RCC 7860 (cell line): ENCODE measurements at places on chromosomes 4 and X.

GRCh38 chr4:87073199-87074120, 138.6 kb downstream of the AFF1 start:
- peak; percentile 42 for DNase-seq

DNA sequence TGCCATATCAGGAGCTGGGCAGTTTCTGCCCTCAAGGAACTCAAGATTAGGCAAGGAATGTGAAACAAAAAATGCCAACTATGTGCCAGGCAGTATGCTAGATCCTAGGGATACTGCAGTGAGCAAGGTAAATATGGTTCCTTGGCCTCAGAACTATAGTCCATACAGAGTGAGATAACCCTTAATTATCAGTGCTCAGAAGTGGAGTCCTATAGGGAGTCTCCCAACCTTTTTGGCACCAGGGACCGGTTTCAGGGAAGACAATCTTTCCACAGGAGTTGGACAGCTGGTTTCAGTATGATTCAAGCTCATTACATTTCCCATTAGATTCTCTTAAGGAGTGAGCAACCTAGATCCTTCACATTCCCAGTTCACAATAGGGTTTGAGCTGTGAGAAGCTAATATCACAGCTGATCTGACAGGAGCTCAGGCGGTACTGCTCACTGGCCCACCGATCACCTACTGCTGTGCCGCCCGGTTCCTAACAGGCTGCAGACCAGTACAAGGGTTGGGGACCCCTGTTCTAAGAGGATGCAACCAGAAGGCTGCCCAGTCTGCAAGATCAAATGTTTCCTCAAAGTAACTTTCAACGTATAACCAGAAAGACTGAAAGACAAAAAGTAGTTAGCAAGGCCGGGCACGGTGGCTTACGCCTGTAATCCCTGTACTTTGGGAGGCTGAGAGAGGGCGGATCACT, 1.7 kb upstream of the SRP72 start:
- no peak for DNase-seq

GRCh38 chrX:53354669-53355068, 67.8 kb downstream of the SMC1A start:
- no peak for DNase-seq

GRCh38 chr4:121712001-121712651, 15.3 kb upstream of the ANXA5 start:
- DNase-seq: no peak

DNA sequence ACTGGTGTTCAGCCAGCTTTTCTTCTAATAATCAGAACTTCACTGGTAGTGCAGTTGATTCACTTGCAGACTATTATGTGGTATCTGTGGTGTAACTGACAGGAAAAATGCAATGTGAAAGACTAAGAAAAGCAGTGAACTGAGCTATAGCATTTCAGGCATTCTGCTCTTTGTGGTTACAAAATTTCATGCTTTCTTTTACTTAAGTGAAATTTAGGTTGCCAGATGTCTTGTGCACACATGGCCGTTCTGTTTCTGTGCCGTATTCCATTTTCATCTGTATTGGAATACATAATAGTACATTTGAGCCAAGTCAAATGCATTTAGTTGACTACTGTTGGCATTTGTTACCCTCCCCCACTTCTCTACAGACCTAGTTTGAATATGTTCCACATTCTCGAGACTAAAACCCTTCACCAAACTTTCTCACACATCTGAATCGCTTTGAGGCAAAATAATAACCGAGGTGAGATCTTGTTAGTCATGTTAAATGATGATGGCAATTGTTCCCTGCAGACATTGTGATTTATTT, 8.2 kb downstream of the RTL3 start:
- peak; percentile 72 for DNase-seq

- DNase-seq: no peak
These were observed 219.7 kb downstream of the PALLD start for GRCh38 chr4:168716406-168717129.

DNA sequence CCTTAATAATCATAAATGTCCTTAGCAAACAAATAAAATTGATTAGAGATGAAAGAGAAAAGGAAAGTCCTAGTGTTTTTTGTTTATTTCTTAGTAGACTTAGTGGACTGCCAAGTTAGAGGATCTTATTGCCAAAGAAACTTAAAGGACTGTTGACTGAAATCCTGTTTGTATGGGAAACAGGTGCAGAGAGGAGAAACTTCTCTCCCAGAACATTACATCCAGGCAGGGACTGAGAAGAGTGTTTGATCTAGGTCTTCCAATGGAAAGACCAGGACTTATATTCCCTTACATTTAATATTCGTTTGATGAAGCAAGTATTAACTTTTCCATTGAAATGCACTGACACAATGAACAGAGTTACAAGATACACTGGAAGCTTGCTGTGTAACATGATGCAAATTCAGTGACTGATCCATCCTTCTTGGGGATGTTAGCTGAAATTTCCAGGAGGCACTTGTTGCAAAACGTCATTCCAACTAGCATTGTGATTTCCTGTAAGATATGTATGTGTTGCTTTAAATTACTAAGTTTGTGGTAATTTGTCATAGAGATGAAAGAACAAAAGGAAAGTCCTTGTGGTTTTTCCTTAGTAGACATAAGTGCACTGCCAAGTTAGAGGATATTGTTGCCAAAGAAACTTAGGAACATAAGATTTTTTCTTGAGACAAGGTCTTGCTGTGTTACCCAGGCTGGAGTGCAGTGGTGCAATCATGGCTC, 505.6 kb downstream of the STIM2 start:
- DNase-seq: no peak

- peak; percentile 17 for DNase-seq
These were observed 48.6 kb downstream of the MAGEA9 start for GRCh38 chrX:149830192-149830873.

- DNase-seq: no peak
These were observed 103.9 kb downstream of the MAML3 start for GRCh38 chr4:140049849-140050637.

DNA sequence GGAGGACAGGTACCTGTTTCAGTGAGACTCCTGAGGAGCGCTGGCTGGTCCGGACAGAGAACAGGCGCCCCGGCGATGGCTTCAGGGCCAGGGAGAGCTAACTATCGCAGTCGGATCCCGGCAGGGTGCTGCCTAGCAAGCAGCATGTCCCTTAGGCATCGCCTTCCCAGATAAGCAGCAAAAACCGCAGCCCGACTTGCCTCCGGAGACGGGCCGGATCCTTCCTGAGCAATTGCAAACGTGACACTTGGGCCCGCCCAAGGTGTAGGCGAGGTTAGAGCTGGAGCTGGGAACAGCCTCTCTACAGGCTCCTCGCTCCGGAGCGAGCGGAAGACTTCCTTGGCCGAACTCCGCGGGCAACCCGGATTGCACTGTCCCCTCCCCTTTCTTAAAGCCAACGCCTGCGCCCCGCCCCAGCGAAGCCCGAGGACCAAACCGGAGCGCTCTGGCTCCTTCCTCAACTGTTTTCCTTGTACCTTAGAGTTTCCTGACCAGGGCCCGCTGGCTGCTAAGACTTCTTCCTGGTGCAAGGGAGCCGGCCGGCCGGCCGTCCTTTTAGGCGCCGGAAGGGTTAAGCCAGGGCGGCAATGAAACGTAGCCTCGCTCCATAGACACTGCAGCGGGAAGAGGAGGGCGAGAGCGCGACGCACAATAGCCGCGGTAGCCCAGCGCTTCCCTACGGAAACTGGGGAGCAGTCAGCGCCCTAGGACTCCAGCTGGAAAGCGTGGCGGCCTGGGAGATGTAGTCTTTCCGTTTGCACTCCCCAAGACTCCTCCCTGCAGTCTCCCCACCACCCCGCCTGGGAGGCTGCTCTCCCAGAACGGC, at the start of gene OPHN1:
Gene OPHN1 (minus strand): TSS at position 341 of the 826 bp plus-strand sequence. CDS start 475 bp downstream, outside the sequence.
- peak; percentile 71 for DNase-seq

DNA sequence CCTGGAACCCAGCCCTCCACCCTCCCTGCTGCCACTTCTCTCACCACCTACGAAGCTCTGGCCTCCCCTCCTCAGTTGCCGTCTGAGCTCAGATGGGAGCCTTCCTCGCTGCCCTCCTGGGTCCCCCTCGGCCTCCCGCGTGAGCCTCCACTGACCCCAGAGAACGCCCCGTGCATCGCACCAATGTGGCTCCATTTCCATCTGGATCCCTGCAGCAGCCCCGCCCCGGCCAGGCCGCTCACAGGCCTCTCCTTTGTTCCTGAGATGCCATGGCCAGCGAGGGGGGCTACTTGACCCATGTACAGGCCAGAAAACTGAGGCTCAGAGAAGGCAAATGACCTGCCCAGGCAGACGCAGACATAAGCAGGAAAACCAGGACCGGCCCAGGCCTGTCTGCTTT, 242.4 kb upstream of the PSAPL1 start:
- DNase-seq: no peak

DNA sequence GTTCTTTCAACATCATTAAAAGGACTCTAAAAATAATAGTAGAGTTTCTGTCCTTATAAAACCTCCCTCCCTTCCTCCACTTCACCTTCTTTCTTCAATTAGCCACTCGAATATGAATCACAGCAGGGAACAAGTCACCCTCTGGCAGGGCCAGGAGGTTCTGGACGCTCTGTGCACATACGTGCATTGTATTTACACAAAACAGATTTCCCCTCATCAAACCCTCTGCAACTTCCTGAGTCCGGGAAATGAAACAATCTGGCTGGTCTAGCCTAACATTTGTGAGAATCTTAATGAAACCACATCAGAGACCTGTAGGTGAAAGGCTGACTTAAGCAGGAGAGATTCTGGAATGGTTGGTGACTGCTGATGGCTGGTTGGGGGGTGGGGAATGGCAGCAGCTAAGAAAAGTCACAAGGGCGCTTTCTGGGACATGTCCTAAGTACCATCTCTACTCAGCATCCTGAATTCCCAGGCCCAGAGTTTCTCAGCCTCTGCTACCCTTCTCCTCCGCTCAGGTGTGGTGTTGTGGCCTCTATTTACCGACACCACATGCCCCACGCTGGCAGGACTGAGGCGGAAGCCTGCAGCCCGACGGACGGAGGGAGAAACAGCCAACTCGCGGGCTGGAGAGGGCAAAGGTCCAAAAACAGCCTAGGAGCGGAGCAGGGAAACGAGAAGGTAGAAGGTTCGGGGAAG, 1.0 kb downstream of the ZDHHC9 start:
- DNase-seq: no peak

GRCh38 chrX:120774606-120775005, 101.1 kb downstream of the CT47B1 start:
- no peak for DNase-seq

- DNase-seq: no peak
These were observed 837 bp downstream of the NAT8L start for GRCh38 chr4:2059726-2060602.

DNA sequence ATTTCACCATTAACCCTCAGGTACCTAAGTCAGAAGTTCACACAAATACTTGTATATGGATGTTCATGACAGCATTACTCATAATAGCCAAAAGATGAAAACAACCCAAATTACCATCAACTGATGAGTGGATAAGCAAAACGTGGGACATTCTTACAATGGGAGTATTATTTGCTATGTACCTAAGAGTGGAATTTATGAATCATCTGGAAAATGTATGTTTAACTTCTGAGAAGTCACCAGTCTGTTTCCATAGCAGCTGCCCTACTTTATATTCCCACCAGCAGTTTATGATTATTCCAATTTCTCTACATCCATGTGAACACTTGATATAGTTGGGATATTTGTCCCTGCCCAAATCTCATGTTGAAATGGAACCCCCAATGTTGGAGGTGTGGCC, 1478.9 kb downstream of the PCDH19 start:
- DNase-seq: no peak

DNA sequence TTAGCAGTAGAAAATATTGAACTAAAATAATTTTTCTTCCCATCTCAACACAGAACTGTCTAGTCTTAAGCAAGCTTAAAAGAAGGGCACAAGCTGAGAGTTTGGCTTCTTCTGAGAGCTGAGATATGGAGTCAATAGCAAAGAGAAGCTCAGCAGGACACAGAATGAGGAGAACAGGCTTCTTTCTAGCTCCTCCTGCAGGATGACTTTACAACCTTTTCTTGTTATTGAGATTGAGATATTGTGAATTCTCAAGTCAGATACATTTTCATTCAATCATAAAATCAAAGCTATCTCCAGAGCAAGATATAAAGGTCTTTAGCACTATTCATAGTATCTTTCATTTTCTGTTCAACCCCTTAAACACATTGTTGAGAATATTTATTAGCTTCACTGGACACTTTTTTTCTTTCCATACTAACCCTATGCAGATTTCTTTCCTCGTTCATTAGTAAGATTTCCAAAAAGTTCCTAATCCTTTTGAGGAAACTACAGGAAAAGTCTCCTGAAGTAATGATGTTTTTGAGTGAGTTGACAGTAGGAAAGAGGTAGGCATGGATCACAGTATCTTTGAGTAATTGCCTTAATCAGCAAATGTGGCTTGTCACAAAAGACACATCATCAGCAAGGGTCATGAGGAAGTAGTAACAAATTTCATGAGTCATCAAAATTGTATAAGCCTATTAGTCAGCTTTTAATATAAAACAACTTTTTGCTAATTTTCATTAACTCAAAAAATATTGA, 17.8 kb upstream of the CXCL3 start:
- peak; percentile 79 for DNase-seq

DNA sequence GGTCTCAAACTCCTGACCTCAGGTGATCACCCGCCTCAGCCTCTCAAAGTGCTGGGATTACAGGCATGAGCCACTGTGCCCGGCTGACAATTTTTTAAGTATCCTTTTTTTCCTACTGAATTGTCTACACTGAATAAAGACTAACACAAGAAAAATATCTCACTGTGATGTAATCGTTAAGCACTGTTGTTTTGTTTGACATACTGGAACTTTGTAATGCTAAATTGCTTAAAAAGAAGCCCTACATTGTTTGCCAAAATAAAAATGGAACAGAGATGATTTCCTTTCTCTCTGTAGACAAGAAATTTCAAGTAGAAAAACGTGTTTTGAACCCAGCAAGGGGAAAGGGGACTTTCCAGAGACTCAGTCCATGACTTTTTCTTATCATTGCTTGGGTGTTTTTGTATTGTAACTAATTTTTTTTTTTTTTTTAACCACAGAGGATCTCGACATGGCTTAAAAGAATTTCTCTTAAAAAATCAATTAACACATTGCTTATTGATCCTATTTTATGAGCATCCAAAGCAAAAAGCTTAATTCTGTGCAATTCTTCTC, 74.9 kb downstream of the TMEM156 start:
- DNase-seq: no peak

DNA sequence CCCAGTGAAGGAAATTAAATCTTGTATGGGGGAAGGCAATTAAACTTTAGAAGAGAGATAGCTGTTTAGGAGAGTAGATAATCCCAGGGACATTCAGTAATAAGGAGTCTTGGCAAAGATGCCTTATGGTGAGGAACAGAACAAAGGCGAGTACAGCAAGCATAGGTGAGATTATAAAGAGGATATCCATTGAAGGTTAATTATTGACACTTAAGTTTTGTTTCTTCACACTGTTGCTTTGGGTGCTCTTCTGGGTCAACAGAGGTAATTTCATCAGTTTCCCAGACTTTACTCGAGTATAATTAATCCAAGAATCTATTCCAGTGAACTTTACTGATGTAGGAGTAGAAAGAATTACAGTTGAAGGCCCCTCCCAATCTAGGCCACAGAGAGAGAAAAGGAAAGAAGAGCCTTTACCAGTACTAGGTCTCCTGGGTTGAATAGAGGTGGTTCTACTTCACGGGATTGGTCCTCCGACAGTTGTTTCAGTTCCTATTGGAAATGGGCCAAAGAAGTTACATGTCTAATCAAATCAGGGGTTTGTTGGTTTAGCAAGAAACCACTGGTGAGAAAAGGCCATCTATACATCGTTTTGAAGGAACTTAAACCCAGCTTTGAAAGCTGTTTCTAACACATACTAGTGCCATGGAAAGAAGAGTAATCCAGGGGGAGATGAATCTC, 27.2 kb downstream of the EPGN start:
- no peak for DNase-seq
